Hematopoietic multipotent progenitor cell treated with erythropoietin and hydrocortisone succinate and interleukin-3 and kit ligand, for 8 days (in vitro differentiated cells): ENCODE measurements at places on chromosomes 1 and 21.
A peak's percentile ranks its signal among the peaks of the same experiment; 100 is the strongest.

DNA sequence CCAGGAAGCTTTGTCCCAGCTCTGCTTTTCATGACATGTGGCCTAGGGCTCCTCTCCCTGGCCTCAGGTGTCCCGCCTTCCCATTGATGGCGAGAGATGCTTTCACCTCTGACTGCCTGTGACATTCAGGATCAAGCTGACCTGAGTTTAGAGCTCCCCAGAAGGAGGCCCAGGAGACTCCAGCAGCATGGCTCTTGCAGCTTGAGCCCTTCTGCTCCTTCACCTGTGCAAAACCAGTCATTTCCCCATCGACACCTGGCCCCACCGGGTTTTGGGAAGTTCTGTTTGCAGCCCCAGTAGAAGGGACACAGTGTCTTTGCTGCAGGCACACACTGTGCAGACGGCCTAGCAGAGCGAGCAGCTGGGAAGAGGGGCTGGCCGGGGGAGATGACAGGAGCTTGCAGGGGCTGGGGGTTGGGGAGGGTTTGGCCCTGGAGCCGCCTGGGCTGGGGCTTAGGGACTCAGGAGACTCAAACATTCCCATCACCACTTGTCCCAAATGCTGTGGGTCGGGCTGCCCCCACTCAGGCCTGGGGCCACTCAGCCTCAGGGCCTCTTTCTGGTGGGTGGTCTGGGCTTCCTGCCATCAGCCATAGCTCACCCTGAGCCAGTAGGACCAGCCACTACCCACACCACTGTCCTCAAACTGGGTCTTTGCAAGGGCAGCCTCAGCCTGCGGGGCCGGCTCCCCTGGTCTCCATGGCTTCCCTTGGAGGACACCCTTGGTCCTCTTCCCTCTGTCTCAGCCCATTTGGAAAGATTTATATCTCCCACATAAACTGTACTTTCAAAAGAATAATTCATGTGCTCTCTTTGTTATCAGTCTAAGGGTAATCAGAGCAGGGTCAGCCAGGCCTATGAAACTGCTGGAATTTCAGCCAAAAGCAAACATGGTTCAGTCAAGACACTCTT is 3.8 kb upstream of the EDN2 start:
- no peak for DNase-seq

DNA sequence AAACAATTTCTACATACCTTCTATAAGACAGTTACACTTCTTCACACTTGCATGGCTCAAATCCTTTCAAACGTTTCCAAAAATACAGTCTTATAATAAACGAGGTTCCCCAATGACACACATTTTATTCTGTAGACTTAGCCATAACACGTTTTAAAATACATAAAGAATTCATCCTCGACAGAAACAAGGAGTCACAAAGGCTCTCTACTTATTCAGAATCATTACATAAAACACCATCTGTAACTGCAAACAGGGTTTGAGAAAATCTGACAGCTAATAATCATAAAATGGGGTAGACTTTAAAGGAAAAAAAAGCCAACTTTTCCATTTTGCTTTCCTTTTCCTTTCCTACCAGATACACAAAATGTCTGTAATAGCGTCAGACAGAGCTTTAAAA is 1.8 kb downstream of the PIK3R3 start:
- DNase-seq: no peak

DNA sequence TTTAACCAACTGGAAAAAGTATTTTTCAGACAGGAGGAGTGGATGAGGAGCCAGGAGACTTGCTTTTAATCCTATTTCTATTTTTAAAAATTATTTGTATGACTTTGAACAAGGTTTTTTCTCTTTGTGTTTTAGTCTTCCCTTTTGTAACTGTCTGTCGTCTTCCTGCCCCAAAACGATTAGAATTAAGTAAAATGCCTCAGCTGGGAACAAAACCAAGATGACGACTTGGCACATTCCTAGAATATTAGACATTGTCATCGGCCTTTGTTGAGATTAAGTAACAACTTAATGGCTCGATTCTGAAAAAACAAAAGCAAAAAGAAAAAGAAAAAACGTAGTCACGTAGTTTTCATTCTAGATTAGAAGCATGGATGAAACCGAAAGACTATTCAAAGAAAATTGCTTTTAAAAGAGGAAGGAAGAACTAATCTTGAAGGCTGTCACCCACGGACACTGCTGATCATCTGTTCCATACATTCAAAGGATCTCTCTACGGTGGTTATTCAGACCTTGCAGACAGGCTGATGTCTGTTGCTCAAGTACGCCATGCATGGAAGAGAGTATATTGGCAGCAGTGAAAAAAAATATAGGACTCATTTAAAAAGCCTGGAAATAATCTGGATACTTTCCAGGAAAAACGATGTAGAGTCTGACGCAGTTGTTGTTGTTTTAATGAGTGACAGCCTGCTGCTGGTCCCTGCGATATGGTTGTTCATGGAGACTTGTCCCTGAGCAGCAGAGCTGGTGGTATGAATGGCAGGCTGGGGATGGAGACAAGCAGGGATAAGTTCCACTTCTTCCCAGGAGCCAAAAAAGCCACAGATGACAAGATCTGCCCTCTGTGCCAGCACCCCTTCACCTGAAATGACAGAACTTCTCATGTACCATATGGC is 16.8 kb downstream of the GNG4 start:
- no peak for DNase-seq

DNA sequence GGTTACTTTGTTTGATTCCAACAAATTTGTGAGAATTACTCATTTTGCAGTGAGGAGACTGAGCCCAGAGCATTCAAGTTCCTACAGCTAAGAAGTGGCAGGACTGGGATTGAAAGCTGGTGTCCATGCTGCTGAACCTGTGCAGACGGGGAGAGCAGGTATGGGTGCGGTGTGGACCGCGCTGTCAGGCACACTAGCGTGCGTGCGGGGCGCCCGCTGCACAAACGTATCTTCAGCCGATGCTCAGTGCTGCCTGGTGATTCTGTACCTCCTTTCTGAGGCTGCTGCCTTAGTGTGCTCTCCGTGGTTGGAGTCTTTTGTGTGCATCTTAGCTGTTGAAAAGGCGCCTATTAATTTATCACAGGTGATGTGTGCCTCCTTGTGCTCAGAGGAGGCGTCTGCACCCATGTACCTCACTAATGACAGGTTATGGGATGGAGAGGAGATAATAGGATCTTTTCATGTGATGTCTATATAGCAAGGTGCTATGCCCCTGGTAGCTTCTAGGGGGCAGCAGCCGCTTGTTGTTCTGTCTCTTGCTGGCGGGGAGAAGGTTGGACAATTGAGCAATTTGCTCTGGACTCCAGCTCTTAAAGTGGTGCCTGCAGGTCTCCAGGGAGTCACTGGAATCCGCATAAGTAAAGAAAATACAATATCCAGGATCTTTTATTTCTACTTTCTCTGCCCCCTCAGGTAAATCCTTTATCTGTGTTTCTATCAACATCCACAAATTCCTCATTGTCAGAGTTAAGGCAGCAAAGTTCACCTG is 32.5 kb downstream of the PEX14 start:
- peak; percentile 77 for DNase-seq

GRCh38 chr1:29984862-29985605 is 738.4 kb downstream of the MATN1 start:
- no peak for DNase-seq

DNA sequence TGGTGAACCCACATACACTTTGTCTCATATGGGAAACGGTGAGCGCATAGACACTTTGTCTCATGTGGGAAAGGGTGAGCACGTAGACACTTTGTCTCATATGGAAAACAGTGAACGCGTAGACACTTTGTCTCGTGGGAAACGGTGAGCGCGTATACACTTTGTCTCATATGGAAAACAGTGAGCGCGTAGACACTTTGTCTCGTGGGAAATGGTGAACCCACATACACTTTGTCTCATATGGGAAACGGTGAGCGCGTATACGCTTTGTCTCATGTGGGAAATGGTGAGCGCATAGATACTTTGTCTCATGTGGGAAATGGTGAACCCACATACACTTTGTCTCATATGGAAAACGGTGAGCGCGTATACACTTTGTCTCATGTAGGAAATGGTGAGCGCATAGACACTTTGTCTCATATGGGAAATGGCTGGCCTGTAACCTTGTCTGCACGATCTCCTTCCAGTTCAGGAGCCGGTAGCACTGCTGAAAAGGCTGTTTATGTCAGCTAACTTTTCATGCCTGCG is 50.7 kb upstream of the TRAPPC10 start:
- no peak for DNase-seq

DNA sequence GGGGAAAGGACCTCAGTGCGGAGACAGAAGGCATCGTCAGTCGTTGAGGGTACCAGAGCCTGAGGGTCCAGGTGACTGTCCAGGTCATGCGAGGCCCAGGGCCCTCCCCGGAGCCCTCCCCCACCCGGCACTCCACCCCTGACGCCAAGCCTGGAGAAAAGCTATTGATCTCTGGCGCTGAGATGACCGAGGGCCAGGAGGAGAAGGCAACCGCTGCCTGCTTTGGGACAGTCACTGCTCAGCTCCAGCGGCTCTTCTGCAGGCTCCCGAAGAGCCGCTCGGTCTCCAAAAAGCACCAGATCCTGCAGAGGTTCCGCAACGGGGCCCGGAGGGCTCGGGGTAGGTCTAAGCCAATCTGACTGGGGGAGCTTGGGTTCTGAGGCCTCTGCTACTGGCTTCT is 10.9 kb downstream of the RASSF5 start:
- no peak for DNase-seq

DNA sequence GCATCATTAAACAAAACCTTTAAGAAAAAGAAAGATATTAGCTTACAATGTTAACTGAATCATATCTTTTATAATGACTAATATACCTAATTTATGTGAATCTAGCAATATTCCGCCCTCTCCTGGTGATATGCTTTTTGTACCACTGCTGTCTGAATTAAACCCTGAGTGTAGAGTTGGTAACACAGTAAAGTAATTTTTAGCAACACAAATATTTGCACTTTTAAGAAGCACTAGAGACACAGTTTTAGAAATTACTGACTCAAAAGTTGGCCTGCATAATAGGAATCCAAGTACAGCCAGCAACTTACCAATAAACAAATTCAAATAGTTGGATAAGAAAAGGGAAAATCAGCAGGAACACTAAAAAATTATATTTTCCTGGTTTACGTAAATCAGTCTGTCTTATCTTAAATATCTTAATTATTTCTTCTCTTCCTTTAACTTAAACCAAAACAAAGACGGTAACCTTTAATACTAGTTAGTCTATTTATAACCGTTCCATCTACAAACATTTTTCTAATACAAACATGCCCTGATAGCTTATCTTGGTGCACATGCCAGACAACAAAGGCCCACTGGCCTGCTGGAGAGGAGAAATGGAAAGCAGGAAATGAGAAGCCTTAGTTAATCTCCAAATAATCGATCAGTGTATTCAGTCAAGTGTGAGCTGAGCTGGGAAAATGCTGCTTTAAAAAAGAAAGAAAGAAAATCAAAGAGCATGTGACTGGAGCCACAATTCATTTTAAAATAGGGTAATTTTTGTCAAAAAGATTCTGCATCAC is 246.0 kb downstream of the RERE start:
- peak; percentile 68 for DNase-seq
